Activated CD8-positive, alpha-beta memory T cell treated with anti-CD3 and anti-CD28 coated beads for 24 hours (primary cell): ENCODE measurements at places on chromosomes 4 and X.
A peak's percentile ranks its signal among the peaks of the same experiment; 100 is the strongest.

GRCh38 chr4:70945046-70945445 lies 42.9 kb downstream of the MOB1B start:
- DNase-seq: no peak

- DNase-seq: no peak
These were observed 919.6 kb upstream of the DIAPH2 start for GRCh38 chrX:95764972-95765451.

DNA sequence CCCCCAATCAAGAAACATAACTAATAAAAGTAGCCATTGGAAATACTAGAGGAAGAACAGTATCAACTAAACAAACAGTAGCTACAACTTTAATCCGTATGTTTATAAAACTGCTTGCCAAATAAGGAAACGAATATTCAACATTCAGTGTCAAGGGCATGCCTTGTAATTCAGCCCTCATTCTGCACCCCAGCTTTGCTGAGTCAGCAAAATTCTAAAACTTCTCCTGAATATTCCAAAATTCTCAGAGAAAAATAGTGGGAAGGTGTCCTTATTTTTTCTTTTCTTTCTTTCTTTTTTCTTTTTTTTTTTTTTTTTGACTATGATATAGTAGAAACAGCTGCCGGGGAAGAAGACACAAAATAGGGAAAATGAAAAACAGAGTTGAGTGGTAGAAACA lies 344.8 kb upstream of the MAGEC2 start:
- DNase-seq: no peak

- no peak for DNase-seq
These were observed 646.0 kb upstream of the FAM241A start for GRCh38 chr4:111499291-111499690.

GRCh38 chr4:179595671-179596410 lies 2153.6 kb upstream of the AGA start:
- no peak for DNase-seq

- no peak for DNase-seq
These were observed 147.2 kb upstream of the BCOR start for GRCh38 chrX:40244980-40245379.

DNA sequence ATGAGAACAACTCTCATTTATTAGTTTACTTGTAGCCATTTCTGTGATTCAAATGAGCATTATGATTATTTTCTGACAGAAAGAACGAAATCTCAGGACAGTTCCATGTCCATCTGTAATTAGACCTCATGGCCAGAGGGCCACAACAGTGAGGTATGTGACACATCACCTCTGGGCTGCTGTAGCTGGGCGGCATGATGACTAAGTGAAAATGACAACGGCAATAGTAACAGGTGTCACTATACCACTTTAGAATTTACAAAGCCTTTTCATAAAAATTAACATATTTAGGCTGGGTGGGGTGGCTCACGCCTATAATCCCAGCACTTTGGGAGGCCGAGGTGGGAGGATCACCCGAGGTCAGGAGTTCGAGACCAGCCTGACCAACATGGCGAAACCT lies 252.6 kb downstream of the CBR4 start:
- no peak for DNase-seq

DNA sequence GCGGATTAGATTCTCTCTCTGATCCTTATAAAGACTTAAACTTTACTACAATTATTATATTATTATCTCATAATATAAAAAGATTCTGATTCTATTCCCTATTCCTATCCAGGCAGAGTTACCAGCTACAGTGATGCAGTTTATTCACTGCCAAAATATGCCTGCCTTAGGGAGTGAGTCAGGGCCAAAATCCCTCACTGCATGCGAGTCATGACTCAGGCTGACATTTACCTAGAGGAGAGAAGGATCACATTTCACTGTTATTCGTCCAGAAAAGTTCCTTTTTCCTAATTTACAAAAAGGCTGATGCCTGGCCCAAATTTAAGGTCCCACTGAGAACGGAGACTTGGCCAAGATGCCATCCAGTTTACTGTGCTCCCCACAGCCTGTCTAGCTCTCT lies 168.5 kb upstream of the LDB2 start:
- no peak for DNase-seq

DNA sequence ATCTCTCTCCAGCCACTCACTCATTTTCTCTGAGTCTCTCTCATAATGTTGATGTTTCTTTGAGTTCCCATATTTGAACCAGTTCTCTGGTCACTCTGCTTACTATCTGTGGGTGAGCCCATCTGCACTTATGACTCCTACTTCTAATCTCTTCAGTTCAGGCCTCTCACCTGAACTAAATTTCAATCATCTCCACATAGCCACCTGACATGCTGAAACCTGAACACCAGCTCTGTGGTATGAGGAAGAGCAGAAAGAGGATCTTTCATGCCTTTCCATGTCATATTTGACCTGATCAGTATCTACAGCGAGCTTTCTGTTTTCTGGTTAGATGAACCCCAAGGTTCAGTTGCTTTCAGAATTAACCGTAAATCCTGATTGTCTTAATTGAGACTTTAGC lies 122.2 kb upstream of the ESX1 start:
- DNase-seq: no peak

DNA sequence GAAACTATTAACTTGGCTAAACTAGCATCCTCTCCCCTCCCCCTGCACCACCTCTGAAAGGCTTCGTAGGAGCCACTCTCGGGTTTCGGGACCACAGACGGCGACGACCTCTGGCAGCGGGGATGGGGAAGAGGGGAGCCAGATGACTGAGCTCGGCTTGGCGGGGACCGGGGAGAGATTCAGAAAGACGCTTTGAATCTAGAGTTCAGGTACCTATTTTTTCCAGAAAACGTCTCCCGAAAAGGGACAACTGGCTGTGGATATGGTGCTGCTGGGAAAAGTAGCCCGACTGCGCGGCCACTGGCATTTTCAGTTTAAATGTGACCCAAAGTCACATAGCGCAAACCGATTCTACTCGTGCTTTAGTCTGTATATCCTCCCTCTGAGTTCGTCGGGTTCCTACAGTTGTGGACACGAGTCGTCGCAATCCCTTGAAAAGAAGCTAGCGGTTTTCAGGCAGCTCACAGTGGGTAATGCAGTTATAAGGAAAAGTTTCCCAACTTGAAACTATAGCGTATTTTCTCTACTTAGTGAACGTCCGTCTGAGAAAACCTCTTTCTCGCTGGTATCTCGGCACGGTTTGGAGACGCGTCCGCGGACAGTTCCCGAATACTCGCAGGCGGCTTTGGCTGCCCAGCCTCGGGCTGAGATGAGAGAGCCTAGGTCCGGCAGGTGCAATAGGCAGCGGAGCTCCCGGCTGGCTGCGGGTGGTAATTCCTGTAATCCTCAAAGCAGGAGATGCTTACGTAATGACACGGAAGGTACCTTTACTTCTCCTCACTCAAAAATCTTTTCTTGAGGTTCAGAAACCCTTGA lies 1.3 kb downstream of the PARM1 start:
- no peak for DNase-seq

- no peak for DNase-seq
These were observed 6.5 kb downstream of the P2RY4 start for GRCh38 chrX:70253377-70254062.

- no peak for DNase-seq
These were observed 130.9 kb upstream of the FAM9B start for GRCh38 chrX:9164533-9165426.

DNA sequence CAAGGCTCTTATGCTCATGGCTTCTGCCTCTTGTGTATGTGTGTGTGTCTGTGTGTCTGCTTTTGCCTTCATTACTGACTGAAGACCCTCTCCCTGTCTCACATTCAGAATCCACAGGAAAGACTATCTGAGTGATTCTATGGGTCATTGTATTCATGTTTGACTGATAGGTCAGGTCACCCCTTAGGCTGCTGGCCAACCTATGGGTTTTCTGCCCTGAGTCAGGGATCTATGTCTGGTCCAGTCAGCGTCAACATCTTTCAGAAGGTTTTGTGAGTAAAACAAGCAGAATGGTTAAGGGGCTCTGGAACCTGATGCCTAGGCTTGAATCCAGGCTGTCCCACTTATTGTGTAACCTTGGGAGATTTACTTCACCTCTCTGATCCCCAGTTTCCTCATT lies 30.5 kb downstream of the NHSL2 start:
- no peak for DNase-seq

- DNase-seq: no peak
These were observed 89.0 kb upstream of the BANK1 start for GRCh38 chr4:101701551-101701950.

GRCh38 chr4:126604268-126604867 lies 1028.4 kb upstream of the INTU start:
- DNase-seq: no peak

DNA sequence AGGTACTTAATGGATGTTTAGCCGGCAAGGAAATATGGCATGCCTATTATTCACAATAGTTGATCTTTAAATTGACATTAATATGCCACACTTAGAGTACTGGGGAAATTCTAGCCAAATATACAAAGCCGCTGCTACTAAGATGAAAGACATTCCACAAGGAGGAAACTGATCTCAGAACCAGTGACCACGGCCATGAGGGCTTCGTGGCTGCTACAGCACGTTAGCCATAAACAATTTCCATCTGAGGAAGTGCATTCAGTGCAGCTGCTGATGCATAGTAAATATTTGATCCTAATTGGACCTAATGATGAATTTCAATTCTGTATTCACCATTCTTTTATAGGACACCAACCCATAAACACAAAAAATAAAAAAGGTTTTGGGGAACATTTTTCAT lies 59.1 kb downstream of the SORBS2 start:
- DNase-seq: no peak

GRCh38 chr4:82848706-82849105 lies 42.2 kb downstream of the SEC31A start:
- no peak for DNase-seq

GRCh38 chr4:88283661-88284438 lies 511 bp downstream of the PPM1K start:
- peak; percentile 83 for DNase-seq
